ENCODE measurements at places on chromosomes 5 and 9.
A peak's percentile ranks its signal among the peaks of the same experiment; 100 is the strongest.

DNA sequence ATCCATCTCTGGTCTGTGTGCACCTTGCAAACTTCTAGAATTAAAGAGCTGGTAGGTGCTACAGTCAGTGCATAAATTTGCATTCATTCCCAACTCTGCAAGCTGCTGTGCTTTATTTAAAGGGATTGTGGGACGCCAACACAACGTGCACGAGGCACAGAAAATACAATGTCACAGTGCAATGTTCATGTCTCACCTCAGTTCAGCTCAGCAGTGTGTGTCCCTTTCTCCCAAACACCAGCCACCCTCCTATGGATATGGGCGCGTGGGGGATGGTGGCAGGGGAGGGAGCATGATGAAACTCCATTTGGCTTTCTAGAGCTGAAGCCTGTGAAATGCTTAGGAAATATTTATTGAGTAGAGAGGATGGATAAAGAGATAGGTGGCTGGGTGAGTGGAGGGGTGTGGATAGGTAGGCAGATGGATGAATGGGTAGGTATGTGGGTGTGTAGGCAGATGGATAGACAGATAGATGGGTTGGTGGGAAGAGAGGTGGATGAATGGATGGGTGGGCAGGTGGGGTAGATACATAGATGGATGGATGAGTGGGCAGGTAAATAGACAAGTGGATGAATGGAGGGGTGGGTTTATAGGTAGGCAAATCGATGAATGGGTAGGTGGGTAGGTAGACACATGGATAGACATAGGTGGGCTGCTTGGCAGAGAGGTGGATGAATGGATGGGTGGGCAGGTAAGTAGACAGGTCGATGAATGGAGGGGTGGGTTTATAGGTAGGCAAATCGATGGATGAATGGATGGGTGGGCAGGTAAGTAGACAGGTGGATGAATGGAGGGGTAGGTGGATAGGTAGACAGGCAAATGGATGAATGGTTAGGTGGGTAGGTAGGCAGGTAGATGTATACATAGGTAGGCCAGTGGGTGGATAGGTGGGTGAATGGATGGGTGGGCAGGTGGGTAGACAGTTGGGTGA is 92.7 kb upstream of the FCN2 start:
- DNase-seq: no peak

- no peak for DNase-seq
These were observed 664 bp upstream of the RAB3C start for GRCh38 chr5:58582019-58582802.

GRCh38 chr5:118596255-118596654 is 392.1 kb downstream of the DTWD2 start:
- DNase-seq: no peak

- no peak for DNase-seq
These were observed 40.9 kb downstream of the PHF2 start for GRCh38 chr9:93617273-93617672.

- DNase-seq: no peak
These were observed 99.9 kb upstream of the ZNF618 start for GRCh38 chr9:113776194-113776593.

DNA sequence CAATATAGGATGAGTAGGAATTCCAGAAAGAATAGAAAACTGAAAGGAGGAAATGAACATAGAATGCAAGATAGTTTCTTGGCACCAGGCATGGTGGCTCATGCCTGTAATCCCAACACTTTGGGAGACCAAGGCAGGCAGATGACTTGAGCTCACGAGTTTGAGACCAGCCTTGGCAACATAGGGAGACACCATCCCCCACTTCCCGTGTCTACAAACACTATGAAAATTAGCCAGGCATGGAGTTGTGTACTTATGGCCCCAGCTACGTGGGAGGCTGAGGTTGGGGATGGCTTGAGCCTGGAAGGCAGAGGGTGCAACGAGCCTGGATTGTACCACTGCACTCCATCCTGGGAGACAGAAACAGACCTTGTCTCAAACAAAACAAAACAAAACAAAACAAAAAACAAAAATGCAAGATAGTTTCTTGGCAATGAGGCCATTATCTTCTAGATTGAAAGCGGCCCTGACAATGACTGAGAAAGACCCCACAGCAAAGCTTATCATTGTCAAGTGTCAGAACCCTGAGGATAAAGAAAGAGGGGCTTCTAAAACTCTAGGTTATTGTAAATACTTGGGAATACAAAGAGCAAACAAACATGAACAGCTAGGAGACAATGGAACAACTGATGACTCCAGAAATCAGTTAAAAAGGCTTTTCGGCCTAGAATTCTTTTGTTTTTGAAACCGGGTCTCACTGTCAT is 9.2 kb downstream of the SQSTM1 start:
- no peak for DNase-seq

DNA sequence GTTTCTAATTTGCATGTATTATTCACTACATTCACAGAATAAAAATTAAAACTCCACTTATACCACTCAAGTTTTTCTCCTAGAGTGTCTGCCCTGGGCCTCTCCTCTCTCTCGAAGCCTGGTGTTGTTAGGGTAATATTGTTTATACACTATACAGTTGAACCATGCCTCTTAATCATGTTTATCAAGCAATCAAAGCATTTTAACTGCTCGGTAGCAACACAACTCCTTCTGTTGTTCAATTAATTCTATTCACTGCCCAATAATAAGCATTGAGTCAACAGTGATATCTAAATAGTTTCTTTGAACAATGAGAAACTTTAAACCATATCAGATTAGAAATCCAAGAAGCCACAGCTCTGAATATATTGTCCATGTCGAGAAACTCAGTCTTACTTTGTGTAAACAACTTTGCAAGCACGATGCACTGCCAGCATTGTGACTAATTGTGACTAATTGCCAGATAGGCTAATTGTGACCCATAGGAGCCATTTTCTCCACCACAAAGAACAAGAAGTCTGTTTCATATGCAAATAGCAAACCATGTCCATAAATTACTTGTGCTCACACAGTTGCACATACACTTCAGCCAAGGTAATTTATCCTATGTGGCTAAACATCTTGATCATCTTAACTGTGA is at the start of gene DNAH5:
DNAH5 (minus strand) TSS at position 129 of the 640 bp plus-strand sequence. CDS start 250 bp downstream, outside the sequence.
- no peak for DNase-seq

GRCh38 chr9:36788534-36788933 is 215.8 kb downstream of the MELK start:
- DNase-seq: no peak

DNA sequence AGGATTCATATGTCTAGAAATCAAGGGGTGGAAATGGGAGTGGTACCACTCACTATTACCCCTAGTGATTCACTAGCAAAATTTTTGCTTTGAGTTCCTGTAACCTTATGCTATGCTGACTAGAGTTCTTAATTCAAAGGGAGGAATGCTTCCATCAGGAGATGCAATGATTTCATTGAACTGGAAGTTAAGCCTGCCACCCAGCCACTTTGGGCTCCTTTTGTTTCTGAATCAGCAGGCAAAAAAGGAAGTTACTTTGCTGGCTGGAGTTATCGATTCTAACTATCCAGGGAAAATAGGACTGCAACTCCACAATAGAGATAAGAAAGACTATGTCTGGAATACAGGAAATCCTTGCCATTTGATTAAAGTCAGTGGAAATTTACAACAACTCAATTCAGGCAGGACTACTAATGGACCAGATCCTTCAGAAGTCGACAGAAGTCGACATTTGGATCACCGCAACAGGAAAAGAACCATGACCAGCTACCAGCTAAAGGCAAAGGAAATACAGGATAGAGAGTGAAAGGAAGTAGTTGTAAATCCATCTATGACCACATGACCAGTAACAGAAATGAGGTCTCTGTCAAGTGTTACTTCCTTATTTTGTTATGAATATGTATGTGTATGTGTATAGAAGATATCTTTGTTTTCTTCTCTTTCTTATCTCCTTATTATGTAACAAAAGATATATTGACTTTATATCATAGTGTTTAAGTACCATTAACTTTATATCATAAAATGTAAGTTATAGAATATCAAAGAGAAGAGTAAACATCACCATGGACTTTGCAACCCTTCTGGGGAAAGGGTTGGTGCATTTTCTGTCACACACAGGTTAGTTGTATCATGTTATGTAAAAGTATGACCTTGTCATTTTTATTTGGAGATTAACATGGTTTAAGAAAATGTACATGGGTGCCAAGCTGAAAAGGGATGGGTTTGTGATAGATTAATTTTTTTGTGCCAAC is 198.7 kb upstream of the HAPLN1 start:
- no peak for DNase-seq

DNA sequence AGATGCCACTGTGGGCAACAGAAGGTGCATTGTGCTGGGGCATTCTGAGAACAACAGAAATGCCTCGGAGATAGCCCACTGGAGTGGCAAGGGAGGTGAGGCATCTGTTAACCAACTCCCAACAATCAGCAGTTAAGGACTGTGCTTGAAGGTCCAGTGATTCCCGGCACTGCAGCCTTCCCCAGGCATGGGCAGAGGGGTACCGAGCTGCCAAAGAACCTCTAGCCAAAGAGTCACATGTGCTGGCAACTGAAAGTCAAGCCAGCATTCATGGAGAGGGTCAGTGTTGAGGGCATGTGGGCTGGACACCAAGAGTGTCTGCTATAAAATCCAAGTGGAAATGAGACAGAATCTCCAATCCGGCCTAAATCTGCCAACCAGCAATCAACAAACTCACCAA is 149.6 kb downstream of the ASTN2 start:
- DNase-seq: no peak

DNA sequence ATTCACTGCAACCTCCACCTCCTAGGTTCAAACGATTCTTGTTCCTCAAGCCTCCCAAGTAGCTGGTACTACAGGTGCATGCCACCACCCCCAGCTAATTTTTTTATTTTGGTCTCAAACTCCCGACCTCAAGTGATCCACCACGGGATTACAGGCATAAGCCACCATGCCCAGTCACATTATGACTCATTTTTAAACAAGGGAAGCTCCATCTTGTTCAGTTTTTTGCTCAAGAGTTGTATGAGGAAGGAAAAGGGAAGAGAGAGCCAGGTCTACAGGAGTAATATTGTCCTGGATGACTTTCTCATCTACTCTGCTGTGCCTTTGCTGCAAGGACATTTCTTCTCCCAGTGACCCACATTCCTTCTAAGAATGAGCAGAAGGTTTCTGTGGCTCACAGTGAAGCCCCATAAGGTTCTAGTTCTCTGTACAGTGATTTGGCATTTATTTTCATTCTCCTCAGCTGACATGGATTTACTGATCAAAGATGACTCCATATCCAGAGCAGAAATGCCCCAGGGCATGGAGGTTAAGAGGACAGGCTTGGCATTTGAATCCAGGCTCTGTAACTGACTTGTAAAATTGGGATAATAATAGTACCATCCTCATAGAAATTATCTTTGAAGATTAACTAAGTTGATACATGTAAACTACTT is 153.5 kb downstream of the CDH6 start:
- DNase-seq: no peak

GRCh38 chr5:125037020-125037419 is 290.6 kb upstream of the ZNF608 start:
- no peak for DNase-seq

GRCh38 chr9:133054194-133054890 is 7.4 kb upstream of the CEL start:
- no peak for DNase-seq

- no peak for DNase-seq
These were observed 44.0 kb upstream of the IRX4 start for GRCh38 chr5:1926471-1927341.

- DNase-seq: no peak
These were observed 8.5 kb upstream of the MEIKIN start for GRCh38 chr5:131953969-131954368.

GRCh38 chr9:82356871-82357270 is 368.3 kb downstream of the SPATA31D1 start:
- no peak for DNase-seq

- peak; percentile 35 for DNase-seq
These were observed 57.0 kb downstream of the COL15A1 start for GRCh38 chr9:99000476-99001395.

- DNase-seq: no peak
These were observed 63.3 kb upstream of the ZFR start for GRCh38 chr5:32507738-32508434.

GRCh38 chr5:158236511-158237335 is 377.8 kb upstream of the CLINT1 start:
- DNase-seq: no peak

DNA sequence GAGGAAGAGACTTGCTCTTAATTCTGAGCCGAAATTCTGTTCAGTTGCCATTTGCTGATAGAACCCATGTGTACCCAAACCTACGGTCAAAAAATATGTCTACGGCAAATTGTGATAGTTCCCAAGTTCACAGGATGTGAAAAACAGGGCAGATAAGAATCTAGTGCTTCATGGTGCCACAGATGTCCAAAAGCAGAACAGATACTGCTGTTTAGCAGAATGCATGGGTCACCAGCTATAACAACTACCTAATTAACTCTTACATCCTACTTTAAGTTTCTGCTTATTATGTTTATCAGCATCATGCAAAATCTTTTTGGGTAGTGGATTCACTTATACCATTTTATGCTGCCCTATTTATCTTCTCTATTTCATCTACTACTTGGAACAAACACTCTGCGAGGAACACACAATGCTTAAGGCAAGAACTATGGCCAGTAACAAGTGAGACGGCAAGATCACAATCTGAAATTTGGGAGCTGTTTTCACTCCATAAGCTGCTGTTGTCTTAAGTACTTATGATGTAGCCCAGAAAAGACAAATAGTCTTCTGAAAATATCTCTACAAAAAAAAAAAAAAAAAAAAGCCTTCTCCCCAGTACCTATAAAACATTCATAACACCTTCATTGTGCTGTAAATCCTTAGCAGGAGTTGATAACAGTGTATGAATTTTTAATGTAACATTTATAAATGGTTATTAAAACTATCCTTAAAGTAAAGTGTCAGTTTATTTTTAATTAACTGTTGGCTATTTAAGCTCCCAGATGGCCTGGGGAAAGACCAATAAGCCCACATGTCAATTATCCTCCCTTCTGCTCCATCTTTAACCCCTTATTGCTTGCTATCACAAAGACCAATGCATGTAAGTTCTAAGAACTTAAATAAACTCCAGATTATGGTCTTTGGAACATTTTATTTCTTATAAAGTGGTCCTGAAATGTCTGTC is 232.3 kb downstream of the TLR4 start:
- DNase-seq: no peak

DNA sequence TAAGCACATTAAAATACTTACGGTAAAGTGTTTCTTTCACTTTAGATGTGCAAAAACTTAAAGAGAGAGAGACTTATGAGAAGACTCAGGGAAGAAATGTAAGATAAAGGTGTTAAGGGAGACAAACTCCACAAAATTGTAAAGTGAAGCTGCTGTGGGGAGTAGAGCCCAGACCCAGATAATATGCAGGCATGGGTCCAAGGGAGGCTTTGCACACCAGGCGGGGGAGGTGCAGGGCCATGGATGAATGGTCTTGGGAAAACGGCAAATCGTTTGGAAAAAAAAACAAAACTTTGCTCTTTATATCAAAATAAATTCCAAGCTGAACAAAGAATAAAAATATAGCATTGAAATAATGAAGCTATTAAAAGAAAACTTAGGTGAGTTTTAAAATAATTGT is 9.1 kb downstream of the SYK start:
- no peak for DNase-seq

GRCh38 chr5:151258816-151259215 is 5.8 kb downstream of the GM2A start:
- no peak for DNase-seq

DNA sequence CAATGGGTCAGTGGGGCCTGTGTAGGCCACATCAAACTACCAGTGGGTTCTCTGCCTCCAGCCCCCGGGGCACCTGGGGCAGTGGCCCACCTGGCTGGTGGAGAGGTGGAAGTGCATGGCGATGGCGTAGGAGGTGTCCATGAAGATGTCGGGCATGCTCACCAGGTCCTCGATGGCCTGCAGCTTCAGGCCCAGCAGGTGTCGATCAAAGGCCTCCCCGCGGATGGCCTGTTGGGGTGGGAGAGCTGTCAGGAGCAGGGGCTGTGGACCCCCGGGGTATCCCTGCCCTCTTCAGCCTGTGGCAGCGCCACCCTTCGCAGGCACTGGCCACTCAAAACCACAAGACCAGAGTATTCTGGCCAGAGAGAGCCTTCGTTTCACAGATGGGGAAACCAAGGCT is 14.7 kb downstream of the CRAT start:
- no peak for DNase-seq
